Islet precursor cell (in vitro differentiated cells): ENCODE measurements at places on chromosomes 2 and 18.

- no peak for DNase-seq
These were observed 102.0 kb downstream of the CHN1 start for GRCh38 chr2:174903264-174903556.

DNA sequence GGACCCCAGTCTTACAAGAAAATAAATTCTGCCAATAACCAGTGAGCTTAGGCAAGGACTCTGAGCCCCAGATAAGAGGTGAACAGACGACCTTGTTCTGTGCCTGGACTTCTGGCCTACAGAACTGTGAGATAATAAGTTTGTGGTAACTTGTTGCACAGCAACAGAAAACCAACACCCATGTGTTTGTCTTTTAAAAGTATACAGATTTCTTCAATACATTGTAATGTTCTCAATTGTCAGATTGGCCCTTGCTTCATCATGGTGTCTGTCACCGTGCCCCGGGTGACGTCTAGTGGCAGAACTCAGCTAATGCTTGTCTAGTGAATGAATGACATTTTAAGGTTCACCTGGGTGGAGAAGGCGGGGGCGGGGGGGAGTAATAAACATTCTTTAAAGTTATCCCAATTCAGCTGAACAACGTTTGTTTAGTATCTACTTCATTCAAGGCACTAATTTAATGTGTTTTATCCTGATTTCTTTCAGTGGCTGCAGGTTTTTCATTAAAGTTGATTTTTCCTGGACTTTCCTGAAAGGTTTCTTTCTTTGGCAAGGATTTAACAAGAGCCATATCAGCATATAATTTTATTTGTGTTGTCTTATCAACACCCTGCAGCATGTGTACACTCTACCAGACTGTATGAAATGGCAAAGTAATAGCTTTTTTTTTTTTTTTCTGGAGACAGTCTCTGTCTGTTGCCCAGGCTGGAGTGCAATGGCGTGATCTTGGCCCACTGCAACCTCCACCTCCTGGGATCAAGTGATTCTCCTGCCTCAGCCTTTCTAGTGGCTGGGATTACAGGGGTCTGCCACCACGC, 123.8 kb upstream of the DLX2 start:
- peak; percentile 31 for DNase-seq

DNA sequence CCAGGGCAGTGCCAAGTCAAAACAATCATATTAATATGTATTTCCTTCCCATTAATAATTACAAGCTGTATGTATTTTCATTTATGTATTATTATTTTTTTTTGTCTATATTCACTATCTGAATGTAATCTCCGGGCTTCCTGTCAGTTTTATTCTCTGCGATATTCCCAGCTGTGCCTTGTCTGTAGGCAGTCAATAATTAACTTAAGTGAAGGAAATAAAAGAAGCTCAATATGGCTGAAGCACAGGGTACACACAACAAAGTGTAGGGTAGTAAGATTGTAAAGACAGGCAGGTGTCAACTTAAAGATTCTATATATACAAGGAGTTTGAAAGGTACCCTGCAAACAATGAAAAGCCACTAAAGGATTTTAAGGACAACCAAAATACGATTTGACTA, 122.9 kb downstream of the ROCK1 start:
- DNase-seq, result no peak

DNA sequence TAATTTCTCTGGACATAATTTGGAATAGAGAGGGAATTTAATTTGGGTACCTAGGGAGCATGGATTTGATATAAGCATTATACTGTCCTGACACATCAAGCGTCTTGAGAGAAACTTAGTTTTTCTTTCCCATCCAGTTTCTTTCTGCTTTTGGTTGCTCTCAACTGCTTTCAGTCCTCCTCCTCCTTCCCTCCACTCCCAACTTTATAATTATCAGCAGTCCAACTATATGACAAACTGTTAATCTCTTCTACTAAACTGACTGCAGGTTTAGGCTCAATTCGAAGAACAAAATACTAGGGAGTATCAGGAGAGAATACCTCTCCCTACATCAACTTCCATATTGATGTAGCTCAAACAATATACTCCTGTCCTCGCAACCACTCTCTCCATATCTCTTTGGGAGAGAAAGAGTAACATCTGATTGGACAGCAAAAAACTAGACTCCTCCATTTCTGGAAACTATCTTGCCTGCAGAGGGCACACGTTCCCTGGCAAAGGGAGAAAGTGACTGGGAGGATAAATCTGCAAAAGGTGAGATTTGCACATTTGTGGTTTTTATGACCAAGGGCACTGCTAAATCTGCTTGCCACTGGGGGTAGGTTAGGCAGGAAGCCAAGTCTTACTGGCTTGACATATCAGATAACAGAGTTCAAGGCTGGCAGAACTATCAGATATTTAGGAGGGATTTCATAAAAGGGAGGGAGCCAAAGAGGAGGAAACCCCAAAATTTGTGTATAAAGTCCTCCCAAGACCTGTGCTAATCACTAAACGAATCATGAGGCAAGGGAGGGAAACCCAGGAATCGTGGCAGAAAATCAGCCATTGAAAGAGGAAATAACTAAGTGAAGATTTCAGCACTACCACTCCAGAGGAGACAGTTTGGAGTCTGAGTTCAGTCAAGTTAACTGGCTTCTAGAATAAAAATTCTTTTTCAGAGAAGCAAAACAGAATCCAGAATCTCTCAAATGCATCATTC, 40.0 kb downstream of the ICA1L start:
- no peak for DNase-seq
